ENCODE measurements at places on chromosomes 6 and 20.

GRCh38 chr6:43082806-43083655 lies 6.9 kb downstream of the PTK7 start:
- DNase-seq: no peak

DNA sequence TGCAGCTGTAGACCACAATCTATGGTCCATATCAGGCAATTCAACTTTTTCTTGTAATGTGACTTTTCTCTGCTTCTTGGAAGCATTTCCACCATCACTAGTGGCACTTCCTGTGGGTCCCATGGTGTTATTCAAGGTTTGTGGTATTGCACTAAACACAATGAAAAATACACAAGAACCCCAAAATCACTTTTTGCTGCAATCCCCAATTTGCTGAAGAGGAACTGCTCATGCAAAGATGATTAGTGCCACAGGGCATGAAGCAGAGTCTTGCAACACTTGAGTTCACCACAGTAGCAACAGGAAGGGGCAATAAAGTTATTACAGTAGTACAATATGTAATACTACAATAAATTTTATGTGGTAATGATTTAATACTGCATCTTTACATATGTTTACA lies 16.8 kb upstream of the TAAR1 start:
- no peak for DNase-seq

GRCh38 chr6:163408352-163408991 lies 6.0 kb upstream of the QKI start:
- no peak for DNase-seq

- DNase-seq: peak; percentile 90
These were observed 15.8 kb upstream of the RFPL4B start for GRCh38 chr6:112331306-112331705.

- no peak for DNase-seq
These were observed 1.7 kb upstream of the PKIG start for GRCh38 chr20:44580581-44581268.

GRCh38 chr6:22019857-22020256 lies 277.0 kb downstream of the PRL start:
- DNase-seq: no peak

GRCh38 chr20:14522595-14522994 lies 185.2 kb upstream of the FLRT3 start:
- DNase-seq: no peak

GRCh38 chr20:30610751-30611150 lies 646.7 kb upstream of the DEFB115 start:
- no peak for DNase-seq

DNA sequence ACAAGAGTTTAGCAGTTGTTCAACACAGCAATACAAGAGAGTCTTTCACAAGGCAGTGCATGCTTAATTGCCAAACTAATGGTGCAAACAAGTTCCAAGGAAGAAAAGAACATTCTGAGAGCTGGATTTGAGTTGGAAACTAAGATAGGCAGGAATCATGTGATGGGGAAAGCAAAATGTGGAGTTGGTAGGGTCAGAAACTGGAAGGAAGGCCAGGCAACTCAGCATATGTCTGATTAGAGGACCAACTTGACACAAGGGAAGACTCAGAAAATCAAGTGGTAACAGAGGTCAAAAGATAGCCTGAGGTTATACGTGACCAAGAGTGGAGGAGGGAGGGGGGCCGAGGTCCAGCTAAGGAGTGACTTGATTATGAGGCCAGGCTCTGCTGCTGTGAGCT lies 117.3 kb downstream of the SMLR1 start:
- no peak for DNase-seq

- no peak for DNase-seq
These were observed 18.9 kb downstream of the KLHL31 start for GRCh38 chr6:53646606-53647005.

DNA sequence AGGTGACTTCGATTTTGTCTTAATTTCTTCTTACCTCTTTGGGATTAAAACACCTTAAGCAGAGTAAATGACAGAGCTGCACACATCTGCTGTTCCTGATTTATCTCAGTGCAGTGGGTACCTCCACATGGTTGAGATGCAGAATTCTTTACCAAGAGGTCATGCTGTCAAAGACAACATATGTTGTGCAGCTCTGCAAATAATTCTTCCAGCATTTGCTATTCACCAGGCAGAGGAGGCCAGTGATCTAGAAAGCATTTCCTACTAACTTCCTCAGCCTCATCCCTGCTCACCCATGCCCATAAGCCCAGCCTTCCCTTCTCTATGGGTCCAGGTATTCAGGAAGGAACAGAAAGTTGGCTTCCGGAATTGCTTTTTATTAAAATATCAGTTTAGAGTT lies 109.3 kb downstream of the THBS2 start:
- no peak for DNase-seq

DNA sequence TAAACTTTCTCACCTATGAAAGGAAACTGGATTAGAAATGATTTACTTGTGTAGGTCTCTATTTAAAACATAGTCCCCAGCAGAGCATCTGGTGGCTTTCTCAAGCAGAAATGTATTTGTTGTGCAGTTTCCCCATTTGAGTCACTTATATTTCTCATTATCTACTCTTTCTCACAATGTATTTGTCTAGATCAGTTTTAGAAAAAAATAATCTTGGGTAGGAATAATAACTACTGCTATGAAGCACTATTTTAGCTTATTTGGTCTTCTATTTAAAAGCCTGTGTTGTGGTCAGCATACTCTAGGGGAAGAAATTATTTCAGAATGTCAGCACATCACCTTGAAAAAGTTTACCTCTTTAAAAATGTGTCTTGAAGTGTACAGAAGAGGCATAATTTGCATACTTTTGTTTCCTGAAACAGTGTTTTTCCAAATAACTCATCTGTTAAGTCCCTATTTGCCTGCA lies 60.9 kb upstream of the PRL start:
- no peak for DNase-seq

DNA sequence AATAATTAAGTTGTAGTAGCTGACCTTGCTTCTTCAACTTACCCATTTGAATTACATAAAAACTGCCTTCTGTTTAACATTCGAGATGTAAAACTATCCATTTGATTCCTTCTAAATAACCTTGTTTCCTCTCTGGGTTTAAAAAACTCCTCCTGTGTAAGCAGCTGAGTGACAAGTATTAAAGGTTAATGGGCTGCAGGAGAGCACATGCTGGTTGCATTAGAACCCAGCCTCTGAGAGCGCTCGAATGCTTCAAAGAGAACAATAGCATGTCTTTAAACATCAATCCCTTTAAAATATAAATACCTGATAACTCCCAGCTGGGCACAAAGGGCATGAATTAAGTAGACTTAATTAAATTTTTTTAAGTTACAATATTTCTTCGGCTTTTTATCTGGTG lies 215.8 kb downstream of the EYA4 start:
- no peak for DNase-seq

GRCh38 chr6:41648921-41649320 lies 10.7 kb downstream of the MDFI start:
- DNase-seq: no peak

GRCh38 chr6:25835442-25836283 lies 3.8 kb upstream of the SLC17A1 start:
- no peak for DNase-seq

GRCh38 chr20:40652441-40652987 lies 36.5 kb downstream of the MAFB start:
- no peak for DNase-seq

GRCh38 chr6:79546186-79546585 lies 9.0 kb upstream of the LCA5 start:
- DNase-seq: no peak

- no peak for DNase-seq
These were observed 15.2 kb downstream of the COL19A1 start for GRCh38 chr6:69881322-69882151.

GRCh38 chr6:85360794-85361642 lies 88.9 kb upstream of the NT5E start:
- DNase-seq: no peak

DNA sequence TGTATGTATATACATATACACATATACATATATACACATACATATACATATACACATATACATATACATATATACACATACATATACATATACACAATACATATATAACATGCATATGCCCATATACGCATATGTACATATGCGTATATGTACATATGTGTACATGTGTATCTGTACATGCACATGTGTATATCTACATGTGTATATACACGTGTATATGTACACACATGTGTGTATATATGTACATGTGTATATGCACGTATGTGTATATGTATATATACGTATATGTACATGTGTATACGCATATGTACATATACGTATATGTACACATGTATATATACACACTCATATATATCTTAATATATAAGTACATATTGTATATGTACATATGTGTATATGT lies 60.3 kb downstream of the RGS17 start:
- DNase-seq: no peak

- no peak for DNase-seq
These were observed 74.9 kb downstream of the IGF2R start for GRCh38 chr6:160043784-160044183.

DNA sequence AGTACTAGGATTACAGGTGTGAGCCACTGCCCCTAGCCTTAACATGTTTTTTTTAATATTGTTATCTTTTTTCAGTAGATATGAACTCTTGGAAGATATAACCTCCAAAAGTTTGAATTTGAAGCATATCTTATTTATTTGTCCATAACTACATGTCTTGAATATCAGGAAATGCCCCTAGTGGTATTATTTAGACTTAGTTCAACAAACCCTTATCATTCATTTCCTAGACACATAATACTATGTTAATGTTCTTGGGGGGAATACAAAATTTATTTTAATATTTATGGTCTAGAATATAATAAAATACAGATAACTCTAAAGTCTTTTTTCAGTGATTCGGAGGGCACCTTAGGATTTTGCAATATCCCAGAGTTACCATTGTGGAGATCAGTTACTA lies 160.7 kb downstream of the HACE1 start:
- DNase-seq: no peak

DNA sequence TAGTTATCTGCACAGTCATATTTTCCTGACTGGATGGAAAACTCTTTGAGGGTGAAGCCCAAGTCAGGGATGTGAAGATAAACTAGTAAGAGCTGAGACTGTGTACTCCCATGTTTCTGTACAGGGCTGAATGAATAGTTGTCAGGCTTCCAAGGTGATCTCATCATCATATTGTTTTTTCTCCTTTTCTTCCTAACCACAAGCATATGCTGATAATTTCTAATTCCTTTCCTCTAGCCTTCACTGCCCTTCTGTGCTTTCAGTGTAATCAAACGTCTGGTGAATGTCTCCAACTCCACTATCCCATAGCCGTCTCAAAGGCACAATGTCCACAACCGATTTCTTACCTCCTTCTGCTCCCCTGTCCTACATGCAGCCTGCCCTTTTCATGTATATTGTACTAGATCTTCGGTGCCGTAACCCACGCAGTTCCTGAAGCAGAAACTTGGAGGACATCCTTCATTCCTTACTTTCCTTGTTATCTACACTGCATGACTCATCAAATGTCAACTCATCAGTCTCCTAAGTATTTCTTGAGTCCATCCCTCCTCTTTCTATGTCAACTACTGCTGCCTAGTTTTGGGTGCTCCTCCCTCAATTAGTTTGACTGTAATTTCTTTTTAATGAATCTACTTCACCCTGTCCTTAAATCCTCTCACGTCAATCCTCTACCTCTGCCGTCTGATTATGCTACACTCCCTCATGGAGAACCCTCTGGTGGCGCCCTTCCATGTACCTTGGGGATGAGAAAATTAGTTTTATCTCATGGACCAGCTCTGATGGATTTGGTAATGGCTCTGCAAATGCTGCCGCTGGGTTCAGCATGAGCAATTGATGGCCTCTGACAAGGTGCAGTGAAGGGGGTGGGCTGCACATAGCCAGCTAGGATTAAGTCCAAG lies 21.9 kb downstream of the NCOA7 start:
- DNase-seq: no peak

DNA sequence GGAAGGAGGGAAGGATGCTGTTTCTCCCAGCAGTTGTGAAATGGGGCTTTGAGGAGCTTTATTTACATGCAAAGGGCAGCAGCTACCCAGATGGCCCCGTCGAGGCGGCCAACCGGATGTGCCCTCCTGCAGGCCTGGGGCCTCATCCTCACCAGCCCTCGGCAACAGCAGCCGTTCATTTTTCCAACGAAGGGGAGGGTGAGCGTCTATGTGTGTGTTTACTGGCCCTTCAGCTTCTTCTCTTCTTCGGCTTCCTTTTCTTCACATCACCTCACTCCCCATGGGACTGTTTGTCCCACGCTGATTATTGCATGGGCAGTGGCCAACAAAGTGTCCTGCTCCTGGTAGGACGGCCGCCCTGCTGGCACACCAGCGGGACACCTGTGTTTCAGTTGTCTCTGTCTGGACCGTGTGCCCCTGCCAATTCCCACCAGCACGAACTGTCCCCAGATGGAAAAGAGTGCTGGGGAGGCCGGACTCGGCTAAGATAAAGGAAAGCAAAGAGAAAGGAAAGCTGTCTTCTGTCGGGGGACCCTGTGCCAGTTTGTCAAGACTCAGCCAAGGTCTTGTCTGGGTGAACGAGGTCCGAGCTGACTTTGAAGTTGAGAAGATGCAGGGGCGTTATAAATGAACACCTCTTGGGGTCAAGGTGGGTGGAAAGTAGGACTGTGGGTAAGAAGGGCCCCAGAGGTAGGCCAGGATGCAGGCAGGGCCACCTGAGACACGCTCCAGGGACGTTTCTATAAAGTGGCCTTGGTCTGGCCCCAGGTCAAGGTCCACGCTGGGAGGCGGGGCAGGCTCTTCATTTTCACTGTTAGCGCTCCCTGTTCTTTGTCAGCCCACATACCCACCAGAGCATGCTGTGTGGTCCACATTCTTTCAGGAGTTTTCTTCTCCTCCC lies 57.0 kb downstream of the FAM50B start:
- no peak for DNase-seq

DNA sequence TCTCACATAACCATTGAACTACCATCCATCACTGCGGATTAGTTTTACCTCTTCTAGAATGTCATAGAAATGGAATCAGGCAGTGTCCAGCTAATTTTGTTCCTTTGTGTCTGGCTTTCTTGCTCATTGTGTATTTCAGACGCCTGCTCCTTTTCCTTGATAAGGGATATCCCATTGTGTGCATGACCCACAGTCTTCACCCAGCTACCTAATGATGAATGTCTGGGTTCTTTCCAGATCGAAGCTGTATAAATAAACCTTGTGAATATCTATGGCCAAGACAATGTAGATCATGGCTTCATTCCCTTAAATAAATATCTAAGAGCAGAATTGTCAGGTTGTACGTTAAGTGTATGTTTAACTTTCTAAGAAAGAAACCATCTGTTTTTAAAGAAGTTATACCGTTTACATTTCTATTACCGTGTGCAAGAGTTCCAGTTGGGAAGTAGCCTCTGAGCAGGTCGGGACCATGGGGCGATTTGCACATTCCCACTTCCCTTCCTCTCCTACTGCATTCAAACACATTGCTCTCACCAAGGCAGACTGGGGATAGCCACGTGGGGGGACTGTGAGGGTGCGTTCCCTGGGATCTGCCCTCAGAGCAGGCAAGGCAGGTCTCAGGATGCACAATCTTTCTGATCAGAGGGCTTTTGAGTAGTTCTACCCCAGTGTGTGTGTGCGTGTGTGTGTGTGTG lies 13.1 kb downstream of the CD93 start:
- no peak for DNase-seq

- no peak for DNase-seq
These were observed 107.4 kb upstream of the FRMD1 start for GRCh38 chr6:168186438-168186837.
